Stimulated activated CD8-positive, alpha-beta memory T cell treated with anti-CD3 and anti-CD28 coated beads, Interleukin-4, amount 100 ng/mL, for 24 hours (primary cell): ENCODE measurements at places on chromosomes 11 and 22.

GRCh38 chr22:32986766-32987040 lies 71.5 kb downstream of the SYN3 start:
- DNase-seq: no peak

- no peak for DNase-seq
These were observed 27.5 kb downstream of the TOLLIP start for GRCh38 chr11:1281974-1282365.

- DNase-seq: no peak
These were observed 30.8 kb downstream of the ST14 start for GRCh38 chr11:130190371-130190881.

DNA sequence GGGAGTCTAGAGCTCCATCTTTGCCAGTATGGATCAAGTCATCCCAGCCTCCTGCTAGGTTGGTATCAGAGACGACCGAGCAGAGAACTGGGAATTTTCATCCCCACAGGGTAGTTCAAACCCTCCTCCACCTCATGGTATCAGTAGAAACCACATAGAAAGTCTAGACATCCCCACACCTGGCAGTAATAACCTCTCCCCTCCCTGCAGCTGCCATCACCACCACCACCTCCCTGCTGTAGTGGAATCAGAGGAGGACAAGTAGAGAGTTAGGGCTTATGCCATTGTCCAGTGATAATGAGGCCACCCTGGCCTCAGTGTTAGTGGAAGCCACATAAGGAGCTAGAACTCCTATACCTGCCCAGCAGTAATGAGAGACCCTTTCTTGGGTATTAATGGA lies 34.3 kb downstream of the BTG4 start:
- no peak for DNase-seq

DNA sequence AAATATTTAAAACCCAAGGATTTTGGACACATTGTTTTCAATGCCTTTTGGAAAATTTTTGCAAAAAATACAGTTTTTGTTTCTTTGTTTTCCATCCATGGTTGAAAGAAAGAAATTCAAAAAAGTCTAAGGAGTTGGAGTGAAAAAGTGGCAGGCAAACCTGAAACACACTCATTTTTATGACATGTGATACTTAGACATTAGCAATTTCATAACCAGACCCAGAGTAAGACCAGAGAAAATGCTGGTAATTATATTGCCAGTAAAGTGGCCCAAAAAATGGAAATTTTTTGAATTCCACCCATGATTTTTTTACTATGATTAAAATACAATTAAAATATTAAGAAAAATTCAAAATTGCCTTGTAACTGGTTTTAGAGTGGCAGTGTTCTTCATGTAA lies 128.2 kb downstream of the SLC17A6 start:
- no peak for DNase-seq

- no peak for DNase-seq
These were observed 79.0 kb downstream of the DDX10 start for GRCh38 chr11:108743851-108744250.

GRCh38 chr11:21495879-21496278 lies 697.0 kb upstream of the ANO5 start:
- DNase-seq: no peak

GRCh38 chr11:117045196-117045595 lies 53.0 kb downstream of the SIK3 start:
- DNase-seq: no peak

DNA sequence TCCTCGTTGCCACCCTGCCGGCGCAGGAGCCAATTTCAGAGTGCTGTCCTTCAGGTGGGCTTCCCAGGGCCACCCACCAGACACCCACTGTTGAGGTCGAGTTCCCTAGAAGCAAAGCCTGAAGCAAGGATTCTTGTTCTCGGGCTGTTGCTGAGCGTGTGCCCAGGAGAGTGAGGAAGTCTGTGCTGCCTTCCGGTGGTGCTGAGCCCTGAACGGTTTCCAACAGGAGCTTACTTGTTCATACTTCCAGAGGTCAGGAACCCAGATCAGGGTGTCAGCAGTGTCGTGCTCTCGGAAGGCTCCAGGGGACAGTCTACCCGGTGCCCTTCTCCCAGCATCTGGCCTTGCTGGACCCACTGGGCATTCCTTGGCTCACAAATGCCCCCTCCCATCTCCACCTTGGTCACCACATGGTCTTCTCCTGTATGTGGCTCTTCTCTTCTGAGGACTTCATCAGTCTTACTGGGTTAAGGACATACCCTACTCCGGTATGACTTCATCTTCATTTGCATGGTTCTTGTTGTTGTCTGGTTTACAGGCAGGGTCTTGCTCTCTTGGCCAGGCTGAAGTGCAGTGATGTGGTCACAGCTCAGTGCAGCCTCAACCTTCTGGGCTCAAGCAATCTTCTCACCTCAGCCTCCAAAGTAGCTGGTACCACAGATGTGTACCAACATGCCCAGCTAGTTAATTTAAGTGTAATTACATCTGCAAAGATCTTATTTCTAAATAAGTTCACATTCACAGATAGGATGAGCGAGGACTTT lies 11.2 kb downstream of the SLC25A1 start:
- no peak for DNase-seq

DNA sequence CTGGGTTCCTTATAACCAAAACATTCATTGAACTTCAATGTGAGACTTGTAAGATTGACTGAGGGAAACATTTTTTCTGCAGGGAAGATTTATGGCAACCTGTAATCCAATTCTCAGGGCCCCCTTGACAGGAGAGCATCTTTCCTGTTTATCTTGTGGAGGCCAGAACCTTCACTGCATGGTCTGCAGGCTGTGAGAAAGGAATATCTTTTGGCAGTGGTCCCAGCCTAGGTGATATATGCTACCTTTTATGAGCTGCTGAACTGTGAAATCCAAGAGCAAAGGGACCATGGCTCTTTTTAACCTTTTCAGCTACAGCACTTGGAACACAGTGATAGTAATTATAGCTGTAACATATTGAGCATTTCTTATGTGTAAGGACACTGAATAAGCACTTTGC lies 590.2 kb upstream of the B3GAT1 start:
- no peak for DNase-seq

- no peak for DNase-seq
These were observed 113.0 kb upstream of the MTMR2 start for GRCh38 chr11:96036863-96037262.

DNA sequence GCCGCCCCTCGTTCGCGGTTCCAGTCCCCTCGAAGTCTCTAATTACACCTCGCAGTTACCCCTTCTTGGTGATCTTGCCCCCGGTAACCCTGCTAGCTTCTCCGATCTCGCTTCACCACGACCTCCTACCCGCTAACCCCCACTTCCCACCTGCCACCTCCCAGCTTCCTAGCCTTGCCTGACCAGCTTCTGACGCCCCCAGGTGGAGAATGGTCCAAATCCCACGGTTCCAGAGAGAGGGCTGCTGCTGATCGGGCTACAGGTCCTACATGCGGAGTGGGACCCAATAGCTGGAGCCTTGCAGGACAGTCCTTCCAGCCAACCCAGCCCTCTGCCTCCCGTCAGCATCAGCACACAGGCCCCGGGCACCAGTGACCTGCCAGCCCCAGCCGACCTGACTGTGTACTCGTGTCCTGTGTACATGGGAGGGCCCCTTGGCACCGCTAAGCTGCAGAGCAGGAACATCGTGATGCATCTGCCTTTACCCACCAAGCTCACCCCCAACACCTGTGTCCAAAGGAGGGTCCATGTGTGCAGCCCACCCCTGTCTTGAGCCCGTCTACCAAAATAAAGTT lies 31.9 kb downstream of the RRP8 start:
- no peak for DNase-seq

GRCh38 chr22:36940676-36941075 lies 27.2 kb downstream of the CSF2RB start:
- no peak for DNase-seq

GRCh38 chr11:122733318-122733717 lies 77.8 kb downstream of the UBASH3B start:
- no peak for DNase-seq

- DNase-seq: no peak
These were observed 34.6 kb downstream of the EHF start for GRCh38 chr11:34655335-34656008.

DNA sequence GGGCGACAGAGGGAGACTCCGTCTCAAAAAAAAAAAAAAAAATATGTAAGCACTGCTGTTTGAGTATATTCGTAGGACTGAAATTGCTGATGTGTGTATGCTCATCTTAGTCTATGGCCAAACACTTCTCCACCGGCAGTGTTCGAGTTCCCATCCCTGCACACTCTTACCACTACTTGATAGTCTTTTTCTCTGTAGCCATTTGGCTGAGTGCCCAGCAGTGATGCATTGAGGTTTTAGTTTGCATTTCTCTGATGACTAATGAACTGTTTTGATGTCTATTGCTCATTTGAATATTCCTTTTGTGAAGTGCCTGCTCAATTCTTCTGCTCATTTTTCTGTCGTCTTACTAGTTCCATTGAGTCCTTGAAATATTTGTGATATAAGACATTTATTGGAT lies 1.9 kb downstream of the TIRAP start:
- DNase-seq: peak; percentile 77

DNA sequence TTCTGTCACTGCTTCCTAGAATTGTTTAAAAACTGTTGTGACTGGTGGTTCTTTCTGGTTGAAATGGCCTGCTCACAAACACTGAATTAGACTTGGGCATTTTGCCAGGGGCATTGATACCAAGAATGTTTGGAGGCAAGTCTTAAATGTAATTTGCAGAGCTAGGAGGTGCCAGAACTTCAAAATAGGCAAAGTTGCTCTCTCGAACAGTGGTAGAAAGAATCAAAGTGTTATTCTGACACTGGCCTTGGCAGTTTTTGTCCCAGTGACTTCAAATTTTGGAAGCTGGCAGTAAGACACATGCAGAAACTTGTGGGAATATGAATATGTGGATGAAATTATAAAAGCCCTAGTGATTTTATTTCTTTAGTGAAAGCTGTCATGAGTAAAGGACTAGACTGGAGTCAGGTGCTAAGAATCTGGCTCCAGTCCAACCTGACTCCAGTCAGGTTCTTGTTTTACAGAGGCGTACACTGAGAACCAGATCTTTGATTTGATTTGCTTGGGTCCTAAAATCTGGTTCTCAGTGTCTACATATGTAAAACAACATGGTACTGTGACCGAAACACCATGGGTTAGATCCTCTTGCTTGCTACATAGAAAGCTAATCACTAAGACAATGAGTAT lies 20.9 kb downstream of the SVIP start:
- no peak for DNase-seq

GRCh38 chr11:122808478-122808869 lies 29.8 kb upstream of the CRTAM start:
- no peak for DNase-seq

DNA sequence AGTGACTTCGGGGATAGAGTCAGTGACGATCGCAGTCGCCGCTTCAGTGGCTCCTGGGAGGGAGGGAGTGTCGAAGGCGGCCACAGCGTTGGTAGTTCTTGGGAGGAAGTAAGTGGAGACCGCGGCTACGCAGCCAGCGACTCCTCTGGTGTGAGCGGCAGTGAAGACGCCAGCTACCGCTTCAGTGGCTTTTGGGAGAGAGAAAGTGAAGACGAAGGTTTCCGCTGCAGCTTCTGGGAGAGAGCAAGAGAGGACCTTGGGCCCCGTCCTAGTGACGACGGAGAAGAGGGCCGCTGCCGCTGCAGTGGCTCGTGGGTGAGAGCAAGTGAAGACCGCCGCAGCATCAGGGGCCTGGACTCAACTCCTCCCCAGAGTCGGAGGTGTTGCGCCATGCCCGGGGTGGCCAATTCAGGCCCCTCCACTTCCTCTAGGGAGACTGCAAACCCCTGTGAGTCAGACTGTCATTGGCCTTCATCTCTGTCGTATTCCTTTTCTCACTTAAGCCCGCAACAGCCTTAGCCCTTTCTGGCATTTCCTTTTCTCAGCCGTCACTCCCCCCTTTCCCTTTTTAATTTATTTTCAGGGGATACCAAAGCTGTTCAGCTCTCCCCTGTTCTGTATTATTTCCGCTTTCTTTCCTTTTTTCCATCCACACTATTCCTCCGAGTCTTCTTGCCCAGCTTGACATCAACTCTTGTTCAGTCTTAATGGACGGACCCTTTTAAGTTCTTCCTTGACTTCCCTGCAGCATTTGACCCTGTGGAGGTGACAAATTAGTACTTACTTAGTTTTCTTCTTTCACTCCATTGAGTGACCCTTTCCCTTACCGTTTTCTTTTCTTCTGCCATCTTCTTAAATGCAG lies 1.0 kb downstream of the ANKRD42 start:
- DNase-seq: peak; percentile 37

GRCh38 chr11:71305451-71306125 lies 53.2 kb upstream of the SHANK2 start:
- DNase-seq: no peak

DNA sequence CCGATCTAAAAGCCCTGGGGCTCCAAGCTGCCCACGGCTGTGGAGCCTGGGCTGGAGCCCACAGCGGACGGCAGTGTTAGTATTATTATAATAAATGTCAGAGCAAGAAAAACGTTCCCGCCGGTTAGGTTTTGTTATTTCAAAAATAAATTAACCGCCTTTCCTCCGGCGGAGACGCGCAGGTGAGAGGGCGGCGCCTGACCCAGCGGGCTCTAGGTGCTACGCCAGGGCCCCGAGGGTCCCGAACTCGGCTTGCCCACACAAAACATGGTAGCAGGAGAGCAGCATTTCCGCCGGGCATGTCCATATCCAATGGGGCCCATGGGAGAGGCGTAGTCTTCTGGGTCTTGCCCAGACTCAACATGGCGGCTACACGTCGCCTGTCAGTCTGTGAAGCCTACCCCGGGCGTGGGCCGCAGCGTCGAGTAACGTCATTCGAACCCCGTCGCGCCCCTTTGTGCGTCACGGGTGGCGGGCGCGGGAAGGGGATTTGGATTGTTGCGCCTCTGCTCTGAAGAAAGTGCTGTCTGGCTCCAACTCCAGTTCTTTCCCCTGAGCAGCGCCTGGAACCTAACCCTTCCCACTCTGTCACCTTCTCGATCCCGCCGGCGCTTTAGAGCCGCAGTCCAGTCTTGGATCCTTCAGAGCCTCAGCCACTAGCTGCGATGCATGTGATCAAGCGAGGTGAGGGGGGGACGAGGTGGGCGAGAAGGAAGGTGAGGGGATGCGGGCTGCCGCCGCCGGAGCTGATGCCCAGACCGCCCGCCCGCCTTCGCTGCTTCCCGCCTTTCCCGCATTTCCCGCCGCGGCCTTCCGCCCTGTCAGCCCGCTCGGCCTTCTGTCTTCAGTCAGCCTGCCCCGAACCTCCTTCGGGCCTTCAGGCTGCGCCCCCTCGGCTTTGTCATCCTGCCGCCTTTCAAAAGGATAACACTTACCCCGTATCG lies at the start of gene RRM1:
TSS of gene RRM1 (plus strand) at position 452 of the 944 bp plus-strand sequence. CDS start at position 666, 214 bp downstream.
- DNase-seq: peak; percentile 90

- DNase-seq: no peak
These were observed 31.7 kb upstream of the APLP2 start for GRCh38 chr11:130037881-130038585.

DNA sequence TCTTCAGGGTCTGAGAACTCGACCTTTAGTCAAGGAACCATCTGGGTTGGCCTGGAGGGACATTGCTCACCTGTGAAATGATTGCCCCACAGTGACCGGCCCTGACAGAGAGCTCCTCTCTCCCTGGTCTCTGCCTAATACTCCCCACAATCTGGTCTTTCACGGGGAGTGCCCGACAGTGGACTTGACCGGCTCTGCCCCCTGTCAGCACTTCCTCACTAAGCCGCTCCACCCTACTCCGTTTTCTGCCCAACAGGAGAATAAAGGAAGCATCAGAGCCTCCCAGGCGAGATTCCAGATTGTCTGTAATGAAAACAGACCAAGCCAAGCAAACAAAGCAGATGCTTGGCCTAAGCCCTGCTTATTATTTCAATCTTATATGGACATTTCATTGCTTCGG lies 87.8 kb downstream of the FBXO7 start:
- no peak for DNase-seq
